ENCODE measurements at places on chromosomes 11 and 22.

- DNase-seq = no peak
Observed at GRCh38 chr11:133745791-133746190, 99.5 kb downstream of the SPATA19 start.

DNA sequence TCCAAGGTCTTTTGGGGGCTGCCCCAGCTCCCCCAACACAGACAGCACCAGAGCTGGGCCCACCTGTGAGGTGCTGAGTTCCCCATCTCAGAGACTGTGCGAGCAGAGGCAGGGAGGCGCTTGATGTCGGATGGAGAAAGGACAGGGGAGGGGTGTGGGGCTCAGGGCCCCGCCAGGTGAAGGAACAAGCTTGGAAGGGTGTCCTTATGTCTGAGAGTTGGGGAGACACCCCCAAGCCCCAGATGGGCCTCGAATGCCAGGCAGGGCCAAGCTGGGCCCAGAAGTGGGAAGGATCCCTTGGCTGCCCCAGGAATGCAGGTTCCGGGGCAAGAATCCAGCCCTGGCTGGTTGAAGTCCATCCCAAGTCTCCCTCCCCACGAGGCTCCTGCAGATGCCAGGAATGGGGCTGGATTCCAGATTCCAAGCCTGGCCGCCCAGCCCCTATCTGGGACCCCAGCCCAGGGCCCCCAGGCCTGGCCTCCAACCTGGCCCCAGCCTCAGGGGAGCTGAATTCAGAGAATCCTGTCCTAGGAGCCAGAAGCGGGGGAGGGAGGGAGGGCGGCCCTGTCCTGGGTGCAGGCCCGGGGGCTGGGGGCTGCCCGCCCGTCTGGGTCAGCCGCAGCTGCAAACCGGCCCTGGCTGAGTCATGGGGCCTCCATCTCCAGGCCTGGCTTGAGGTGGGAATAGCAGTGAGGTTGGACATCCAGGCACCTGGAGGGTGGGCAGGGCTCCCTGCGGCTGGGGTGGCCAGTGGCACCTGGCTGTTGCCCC lies 50.9 kb downstream of the CDKN1C start:
- no peak for DNase-seq

DNA sequence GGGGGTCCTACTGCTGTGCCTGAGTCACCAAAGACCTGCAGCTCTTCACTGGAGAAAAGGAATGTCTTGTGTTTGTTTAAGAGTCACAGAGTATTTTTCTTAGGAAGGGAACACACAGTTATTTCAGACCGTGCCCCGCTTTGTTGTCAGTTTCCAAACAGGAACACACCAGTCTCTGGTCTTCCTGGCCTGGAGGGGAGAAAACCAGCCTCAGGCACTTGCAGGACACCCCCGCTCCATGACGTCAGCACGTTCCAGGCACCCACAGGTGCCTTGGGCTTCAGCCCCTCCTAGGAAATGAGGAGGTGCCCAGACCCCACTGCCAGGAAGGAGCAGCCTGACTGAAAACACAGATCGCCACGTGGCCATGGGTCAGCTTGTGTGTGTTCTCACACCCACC lies 5.4 kb downstream of the DEAF1 start:
- DNase-seq = no peak

GRCh38 chr11:38182126-38182866 lies 1584.3 kb upstream of the RAG2 start:
- DNase-seq = no peak

DNA sequence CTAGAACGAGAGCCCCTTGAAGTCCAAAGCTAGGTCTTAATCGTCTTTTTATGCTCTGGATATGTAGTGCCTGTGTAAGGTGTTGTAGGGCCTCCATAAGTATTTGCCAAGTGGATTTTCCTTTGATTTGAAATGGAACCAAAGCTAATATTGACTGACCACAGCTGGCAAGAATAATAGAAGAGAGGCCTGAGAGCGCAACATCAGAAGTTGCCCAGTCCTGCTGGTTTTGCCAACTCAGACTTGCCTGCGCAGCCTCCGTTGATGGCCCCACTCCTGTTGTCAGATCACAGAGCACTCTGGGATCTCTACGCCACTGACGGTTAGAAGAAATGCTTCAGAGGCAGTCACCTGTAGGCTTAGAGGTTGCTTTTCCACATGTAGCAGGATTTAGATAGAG lies 251.2 kb downstream of the TENM4 start:
- DNase-seq = peak; percentile 97

GRCh38 chr22:45130891-45131290 lies 32.8 kb upstream of the NUP50 start:
- DNase-seq = no peak

GRCh38 chr22:40289991-40290459 lies 56.3 kb upstream of the ADSL start:
- no peak for DNase-seq

GRCh38 chr11:120564573-120565311 lies 53.2 kb downstream of the GRIK4 start:
- no peak for DNase-seq

DNA sequence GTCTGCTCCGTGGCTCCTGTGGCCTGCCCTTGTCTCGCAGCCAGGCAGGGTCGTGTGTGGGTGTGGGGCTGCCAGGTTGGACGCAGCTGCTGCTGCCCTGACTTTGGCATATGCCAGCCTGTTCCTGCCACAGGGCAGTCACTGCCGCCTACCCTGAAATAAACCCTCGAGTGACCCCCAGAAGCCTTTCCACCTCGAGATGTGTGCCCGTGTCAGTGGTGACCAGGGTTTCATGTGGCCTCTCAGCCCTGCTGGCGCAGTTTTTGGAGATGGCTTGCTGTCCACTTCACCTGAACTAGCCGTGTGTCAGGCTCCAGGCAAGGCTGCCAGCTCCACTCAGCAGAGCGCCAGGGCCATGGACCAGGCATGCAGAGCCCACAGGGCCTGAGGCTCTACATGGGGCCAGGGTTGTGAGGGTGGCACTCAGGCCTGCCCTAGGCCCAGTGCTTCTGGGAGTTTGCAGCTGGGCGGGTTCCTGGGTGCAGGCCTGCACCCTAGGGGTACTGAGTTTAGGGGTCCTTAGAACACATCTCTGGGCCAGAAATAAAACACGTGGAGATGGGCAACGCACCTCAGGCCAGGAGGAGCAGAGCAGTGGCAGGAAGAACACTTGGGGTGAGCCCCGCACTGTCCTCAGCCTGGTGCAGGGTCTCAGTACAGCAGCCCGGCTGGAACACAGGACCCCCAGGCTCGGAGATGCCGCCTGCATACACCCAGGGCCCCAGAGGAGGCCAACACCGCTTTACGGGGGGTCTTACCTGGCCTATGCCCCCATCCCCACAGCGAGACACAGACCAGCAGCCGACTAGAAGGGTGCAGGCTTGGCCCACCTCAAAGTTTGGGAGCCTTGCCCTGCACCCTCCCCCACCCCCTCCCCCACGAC lies 8.8 kb upstream of the PANX2 start:
- no peak for DNase-seq

DNA sequence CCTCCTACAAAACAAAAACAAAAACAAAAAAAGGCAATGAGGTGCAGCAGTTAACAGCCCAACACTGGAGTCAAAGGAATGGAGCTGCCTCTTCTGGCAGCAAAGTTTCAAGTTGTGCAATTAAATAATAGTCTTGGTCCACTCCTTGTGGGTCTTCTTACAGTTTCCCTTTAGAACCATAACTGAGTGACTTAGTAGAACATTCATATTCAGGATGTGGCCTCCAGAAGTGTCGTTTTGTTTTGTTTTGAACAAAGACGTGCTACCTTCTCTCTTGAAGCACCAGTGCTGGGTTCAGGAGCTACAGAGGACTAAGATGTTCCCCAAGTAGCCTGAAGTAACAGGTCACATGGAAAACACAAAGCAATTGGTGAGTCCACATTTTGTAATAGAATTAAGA lies 2.0 kb upstream of the JAML start:
- no peak for DNase-seq

DNA sequence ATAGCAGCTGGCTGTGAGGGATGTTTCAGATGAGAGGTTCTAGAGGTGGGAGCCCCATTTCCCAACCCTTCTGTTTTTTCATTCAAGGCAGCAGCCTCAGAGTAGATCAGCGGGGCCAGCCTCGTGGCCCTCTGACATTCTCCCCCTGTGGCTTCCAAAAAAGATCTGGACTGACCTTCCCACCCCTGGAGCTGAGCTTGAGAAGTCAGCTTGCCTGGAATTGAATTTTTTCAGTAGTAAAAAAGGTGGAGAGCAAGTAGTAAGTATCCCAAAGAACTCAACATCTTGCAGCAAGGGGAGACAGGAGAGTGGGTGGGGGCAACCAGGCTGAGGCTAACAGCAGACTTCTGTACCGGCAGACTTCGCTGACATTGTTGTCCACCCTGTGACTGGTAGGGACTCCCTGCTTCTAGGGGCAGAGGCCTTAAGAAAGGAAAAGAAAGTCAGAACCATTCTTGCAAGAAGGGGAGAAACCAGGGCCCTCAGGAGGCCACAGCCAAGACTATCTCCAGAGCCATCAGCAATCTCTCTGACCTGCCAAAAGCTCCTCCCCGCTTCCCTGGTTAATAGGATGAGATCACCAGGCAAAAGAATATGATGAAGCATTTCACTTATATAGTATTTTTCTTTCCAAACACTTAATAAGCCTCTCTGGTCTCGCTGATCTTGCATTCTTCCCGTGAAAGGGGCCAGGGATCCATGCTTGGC lies 2.0 kb upstream of the GRIK4 start:
- no peak for DNase-seq

DNA sequence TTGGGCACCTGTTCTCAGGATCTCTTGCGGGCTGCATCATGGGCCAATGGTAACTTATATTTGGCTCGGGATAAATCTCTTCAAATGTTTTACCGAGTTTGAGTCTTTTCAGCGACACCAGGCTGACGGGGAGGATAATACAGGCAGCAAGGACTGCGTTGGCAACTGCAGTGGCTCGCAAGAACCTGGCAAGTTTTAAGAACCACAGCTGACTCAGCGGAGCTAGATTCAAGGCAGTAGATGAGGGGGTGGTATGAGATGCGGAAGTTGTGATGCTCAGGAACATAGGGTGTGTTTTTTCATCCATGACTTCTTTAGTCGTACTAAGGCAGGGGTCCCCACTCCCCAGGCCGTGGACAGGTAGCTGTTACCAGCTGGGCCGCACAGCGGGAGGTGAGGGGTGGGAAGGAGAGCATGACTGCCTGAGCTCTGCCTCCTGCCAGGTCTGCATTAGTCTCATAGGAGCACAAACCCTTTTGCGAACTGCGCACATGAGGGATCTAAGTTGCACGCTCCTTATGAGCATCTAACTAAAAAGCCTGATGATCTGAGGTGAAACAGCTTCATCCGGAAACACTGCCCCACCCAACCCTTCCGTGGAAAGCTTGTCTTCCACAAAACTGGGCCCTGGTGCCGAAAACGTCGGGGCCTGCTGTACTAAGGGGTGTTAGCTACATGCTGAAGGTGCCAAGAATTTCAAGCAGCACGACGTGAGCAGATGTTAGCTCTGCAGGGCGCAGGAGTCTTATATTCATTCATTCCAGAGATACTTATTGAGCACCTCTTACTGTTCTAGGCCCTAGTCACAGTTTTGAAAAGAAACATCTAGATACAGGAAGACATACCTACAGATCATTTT lies 6.4 kb upstream of the JAM3 start:
- DNase-seq = no peak

DNA sequence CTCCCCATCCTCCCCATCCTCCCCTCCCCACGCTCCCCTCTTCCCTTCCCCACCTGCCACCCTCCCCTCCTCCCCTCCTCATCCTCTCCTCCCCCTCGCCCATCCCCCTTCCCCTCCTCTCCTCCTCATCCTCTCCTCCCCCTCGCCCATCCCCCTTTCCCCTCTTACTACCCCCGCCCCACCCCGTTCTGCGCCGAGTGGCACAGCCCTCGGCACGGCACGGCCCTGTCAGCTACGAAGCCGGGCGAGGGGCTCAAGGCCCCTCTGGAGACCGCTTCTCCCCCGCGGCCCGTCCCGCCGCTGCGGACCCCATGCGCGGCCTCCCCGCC lies 449.9 kb downstream of the OPCML start:
- no peak for DNase-seq

- DNase-seq = no peak
Observed at GRCh38 chr11:70834277-70834940, 418.0 kb downstream of the SHANK2 start.

DNA sequence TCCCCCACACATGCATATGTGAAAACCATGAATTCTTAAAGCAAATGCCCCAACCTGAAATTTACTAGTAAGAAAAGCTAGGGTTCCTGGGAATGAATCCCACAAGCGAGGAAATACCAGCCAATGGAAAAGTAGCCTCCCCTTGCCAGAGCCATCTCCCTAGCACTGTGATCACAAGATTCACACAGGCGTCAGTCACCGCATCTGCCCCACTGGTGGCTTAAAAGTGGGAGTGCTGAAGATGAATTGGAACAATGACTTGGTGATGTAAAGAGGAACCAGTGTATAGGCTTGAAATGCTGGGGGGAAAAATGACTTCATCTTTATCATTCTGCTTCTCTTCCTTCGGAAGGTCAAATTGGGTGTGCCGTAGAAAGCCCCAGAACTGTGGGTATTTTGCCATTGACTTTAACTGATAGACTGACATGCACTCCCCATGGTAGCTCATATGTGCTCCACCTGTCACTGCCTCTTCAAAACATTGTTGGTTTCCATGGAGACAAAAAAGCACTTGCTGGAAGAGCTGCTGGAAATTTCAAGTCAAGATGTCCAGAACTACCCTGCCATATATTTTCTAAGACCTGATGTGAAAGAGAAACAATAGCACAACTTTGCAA lies 19.2 kb upstream of the ASPHD2 start:
- DNase-seq = no peak

DNA sequence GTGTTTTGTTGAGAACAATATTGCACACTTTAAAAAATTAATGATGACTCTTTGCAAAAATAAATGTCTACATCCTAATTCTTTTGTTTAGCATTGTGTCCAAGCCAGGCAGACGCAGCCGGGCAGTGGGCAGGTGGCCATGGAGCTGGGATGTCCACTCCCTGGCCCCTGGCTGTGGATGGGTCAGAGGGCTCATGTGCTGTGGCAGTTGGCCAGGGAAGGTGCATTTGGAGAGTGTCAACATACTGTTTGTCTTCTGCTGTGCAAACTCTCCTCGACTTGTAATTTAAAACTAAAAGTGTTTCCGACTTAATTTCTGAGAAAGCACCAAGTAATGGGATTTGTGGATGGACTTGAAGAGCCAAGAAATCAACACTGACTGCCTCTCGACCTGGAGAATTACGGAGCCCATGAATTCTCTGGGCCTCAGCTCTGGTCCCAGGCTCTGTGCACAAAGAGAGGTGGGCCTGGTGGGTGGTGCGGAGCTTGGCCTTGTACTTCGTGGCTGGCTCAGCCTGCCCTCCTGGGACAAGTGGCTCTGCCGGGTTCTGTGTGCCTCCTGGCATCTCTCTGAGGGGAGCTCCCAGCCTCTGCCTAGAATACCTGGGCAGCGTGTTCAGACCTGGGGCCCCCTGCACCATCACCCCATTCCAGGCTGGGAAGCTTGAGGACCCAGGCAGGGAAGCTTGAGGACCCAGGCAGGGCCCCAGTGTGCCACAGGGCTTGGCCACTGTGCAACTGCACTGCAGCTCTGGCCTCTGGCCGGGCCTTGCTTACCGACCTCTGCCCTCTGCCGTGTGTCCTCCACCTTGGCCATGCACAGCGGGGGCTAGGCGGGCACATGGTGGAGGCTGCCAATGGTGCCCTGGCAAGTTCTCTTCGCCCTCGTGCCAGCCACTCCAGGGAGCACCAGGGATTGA lies 46.4 kb downstream of the RTN4R start:
- no peak for DNase-seq
